Spinal cord (tissue), 10 donors: ENCODE measurements at places on chromosomes 12 and 14. TPM values are rescaled to one million over a fixed set of nuclear protein-coding genes. Genes with fewer than 3 reads are reported as not detected.

GRCh38 chr12:53048033-53048779 is 1.7 kb upstream of the TNS2 start:
- H3K4me3 ChIP-seq, result peak overlapping the region; percentile 40
- peaks cover 27% of the 10 kb centered on the region for H3K36me3 ChIP-seq
- H3K27ac ChIP-seq, result peak overlapping the region; percentile 96
- H3K27me3 ChIP-seq, result no peaks in the 10 kb centered on the region

DNA sequence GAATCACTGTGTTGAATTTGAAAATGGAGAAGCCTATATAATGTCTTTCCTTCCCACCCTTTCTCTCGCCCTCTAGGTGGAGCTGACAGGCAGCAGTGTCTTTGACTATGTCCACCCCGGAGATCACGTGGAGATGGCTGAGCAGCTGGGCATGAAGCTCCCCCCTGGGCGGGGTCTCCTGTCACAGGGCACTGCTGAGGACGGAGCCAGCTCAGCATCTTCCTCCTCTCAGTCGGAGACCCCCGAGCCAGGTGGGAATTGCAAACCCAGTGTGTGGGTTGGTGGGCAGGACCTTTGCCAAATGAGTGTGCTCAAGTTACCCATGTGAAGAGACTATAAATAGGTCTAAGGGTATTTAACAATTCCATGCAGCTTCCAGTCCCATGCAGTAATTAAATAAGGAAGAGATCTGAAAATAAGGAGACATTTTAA is 274.7 kb downstream of the EGLN3 start:
- DNase-seq, result no peak
- H3K27me3 ChIP-seq, result no peaks in the 10 kb centered on the region
- peaks cover 3% of the 10 kb centered on the region for H3K4me1 ChIP-seq
- no peaks in the 10 kb centered on the region for H3K36me3 ChIP-seq

DNA sequence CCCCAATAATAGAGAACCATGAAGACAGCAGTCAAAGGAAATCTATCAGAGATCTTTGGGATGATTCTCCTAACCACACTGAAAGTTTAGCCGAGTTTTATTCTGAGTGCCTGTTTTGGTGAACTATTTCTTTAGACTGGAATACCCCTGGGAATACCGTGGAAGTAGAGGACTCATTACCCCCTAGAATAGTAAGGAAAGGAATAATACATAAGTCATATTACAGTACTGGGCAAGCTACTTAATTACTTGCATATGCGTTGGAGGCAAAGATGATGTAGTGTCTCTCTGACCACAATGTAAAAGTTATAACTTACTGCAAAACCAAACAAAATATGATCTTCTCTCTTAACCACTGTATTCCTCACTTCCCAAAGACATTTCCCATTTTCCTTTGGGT is 25.5 kb downstream of the ZC2HC1C start:
- DNase-seq, result no peak
- H3K36me3 ChIP-seq, result peaks cover 47% of the 10 kb centered on the region
- H3K27me3 ChIP-seq, result no peaks in the 10 kb centered on the region

DNA sequence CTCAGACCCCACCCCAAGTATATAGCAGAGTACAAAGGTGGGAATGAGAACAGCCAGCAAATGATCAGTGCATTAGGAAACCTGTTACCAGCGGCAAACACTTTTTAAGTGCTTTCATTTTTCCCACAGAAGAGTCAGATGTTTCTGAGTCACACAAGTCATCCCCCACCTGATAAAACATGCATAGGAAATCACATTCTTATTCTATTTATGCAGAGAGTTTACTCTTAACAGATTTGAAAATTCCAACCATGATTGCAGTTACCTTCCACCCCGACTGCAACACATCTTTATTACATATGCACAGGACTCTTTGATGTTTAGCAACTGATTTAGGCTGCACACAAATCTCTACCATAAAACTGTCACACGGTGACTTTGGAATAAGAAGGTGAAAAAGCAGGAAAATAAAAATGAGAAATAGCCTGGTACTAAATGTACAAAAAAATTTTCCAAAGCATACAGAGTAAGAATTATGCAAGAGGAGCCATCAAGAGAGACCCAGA is 236.4 kb downstream of the PAWR start:
- peaks cover 3% of the 10 kb centered on the region for H3K4me1 ChIP-seq
- peak overlapping the region; percentile 66 for H3K27ac ChIP-seq
- H3K36me3 ChIP-seq, result no peaks in the 10 kb centered on the region
- no peak overlapping the region for H3K4me3 ChIP-seq
- H3K27me3 ChIP-seq, result no peaks in the 10 kb centered on the region

DNA sequence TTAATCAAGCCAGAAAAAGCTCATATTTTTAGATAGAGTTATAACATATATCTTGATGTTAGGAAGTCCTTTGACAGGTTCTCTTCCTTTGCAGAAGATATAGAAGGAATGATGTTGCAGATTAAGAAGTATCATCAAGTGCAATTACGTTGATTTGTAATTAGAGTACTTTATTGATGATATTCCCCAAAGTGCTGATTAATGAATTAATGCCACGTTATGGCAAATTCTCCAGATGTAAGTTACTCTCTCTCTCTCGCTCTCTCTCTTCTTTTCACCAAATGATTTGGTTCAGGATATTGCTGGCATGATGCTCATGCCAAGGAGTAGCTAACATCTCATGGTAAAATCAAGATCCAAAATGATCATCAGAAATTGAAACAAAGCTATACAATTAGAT is 18.1 kb upstream of the CAND1 start:
- H3K36me3 ChIP-seq, result no peaks in the 10 kb centered on the region
- no peaks in the 10 kb centered on the region for H3K4me1 ChIP-seq
- no peaks in the 10 kb centered on the region for H3K27me3 ChIP-seq
- DNase-seq, result no peak
- H3K4me3 ChIP-seq, result no peak overlapping the region
- no peak overlapping the region for H3K27ac ChIP-seq

C12orf57 gene
- total RNA-seq, result 376 TPM
